ENCODE measurements at places on chromosomes 1 and 21.

DNA sequence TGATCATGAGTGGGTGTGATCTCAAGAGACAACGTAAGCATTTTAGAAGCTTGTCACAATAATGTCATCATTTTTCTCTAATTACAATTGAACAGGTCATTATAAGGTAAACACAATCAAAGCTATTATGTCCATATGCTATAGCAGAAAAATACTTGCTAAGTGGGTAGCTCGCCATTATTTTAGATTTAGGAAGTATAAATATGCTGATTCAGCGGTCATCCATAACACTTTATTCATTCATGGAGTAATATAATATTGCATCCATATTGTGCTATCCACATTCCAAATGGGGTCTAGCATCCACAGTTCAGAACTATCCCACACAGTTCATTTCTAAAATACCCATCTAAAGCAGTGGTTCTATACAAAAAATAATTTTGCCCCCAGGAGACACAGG lies 8.4 kb downstream of the KRTAP15-1 start:
- no peak for DNase-seq

GRCh38 chr1:94790246-94790645 lies 29.9 kb upstream of the SLC44A3 start:
- DNase-seq, result no peak

DNA sequence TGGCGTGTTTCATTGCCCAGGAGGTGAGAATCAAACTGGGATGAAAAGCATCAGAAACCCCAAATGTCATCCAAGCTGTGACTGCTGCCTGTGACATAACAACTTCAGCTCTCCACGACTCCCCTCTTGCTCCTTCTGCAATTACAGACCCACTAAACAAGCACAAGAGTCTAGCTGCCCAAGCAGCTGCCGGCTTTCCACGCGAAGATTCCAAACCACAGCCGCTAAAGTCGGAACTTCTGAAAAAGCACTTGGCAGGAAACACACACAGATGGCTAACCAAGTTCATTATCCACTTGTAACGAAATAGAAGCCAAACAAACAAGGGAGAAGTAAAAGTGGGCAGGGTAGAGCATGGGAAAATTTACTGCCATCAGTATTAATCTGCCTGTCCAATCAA lies 198.1 kb downstream of the SLC35F3 start:
- no peak for DNase-seq

DNA sequence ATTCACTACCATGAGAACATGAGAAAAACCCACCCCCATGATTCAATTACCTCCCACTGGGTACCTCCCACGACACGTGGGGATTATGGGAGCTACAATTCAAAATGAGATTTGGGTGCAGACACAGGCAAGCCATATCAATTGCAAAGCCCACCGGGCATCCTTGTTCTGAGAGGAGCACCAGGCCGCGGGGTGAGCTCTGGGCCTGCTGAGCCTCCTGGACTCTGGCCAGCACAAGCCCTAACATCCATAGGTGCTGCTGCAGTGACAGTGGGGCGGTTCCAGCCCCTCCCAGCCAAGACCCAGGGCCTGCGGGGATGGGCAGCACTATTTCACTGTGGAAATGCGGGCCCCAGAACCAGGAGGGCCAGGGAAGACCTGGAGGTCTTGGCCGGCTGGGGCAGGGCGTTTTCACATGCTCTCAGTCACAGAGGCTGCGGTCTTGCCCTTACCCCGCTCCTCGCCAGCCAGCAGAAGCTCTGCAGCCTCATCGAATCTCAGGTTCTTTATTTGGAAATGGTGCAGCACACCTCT lies 103.8 kb downstream of the PCBP3 start:
- DNase-seq, result no peak

DNA sequence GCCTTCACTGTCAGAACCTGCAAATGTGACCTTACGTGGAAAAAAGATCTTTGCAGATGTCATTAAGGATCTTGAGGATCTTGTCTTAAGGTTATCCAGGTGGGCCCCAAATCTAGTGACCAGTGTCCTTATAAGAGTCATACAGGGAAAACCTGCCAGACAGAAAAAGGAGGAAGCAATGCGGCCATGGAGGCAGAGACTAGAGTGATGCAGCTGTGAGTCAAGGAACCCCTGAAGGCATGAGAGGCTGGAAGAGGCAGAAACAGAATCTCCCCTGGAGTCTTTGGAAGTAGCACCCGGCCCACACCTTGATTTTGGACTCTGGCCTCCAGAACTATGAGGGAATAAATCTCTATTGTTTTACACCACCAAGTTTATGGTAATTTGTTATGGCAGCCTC lies 36.5 kb upstream of the DNASE2B start:
- no peak for DNase-seq

- no peak for DNase-seq
Measured at GRCh38 chr1:89381618-89382017, 17.8 kb downstream of the GBP6 start.

DNA sequence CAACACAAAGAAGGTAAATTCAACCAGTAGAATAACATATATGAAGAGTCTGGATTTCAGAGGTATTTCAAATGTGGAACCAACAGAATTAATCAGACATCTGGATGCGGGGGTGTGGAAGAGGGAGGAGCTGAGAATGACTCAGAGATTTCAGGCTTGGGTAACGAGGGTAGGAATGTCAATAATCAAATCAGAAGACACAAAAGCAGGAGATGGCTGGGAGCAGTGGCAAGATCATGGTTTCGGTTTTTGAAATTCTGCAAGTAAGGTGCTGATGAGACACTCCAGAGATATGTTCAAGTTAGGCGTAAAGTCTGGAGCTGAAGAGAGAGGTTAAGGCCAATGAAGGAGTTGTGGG lies 64.0 kb downstream of the PLPPR5 start:
- no peak for DNase-seq

- DNase-seq, result no peak
Measured at GRCh38 chr1:237033804-237034203, 8.2 kb upstream of the RYR2 start.

- no peak for DNase-seq
Measured at GRCh38 chr1:15626269-15626950, 9.2 kb downstream of the DDI2 start.

- DNase-seq, result no peak
Measured at GRCh38 chr1:163094182-163094581, 25.0 kb downstream of the RGS4 start.

DNA sequence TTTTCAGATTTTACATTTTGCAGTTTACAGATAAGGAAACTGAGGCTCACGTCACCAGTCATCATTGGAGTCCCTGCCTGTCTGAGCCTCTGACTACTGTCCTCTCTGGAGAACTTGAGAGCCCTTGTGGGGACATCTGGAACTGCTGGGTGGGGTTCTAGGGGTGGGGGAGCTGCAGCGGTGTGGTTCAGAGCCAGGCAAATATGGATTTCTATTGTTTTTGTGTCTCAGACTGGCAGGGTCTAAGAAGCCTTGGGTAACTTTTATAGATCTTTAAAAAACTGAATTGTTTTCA lies 46.9 kb downstream of the IER5 start:
- DNase-seq, result no peak

GRCh38 chr1:242544071-242544470 lies 19.6 kb upstream of the PLD5 start:
- DNase-seq, result no peak

DNA sequence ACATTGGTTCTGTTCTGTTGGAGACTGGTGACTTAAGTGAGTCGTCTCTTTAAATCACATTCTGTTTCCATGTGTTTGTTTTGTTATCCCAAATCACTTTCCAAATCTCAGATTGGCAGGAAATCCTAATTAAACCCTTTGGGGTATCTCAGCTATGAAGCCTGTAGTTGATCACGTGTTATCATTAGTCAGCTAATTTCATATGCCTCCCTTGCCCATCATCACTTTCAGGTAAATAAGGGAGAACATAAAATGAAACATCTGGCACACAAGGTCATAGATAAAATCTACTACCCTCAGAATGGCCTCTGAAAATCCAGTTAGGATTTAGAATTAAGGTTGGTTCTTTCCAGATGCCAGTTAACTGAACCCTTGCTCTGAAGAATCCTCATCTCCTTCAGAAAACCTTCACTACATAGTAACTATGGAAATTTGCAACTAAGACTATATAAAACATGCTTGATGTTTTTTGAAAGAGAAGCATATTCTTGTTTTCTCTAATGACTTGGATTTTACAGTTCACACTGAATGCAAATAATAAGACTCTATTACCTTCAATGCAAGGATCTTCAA lies 401.5 kb downstream of the DSCAM start:
- no peak for DNase-seq

DNA sequence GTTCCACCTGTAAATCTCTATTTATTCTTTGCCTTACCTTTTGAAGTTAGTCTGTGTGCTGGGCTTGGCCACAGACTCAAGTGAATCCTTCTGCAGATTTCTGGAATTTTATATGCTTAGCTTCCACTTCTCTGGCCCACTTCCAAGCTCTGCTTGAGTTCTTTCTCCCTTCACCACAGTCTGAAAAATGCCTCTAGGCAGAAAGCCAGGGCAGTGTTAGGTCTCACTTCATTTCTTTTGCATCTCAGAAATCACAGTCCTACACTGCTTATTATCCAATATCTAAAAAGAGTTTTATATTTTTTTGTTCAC lies 48.9 kb downstream of the INKA2 start:
- DNase-seq, result no peak

GRCh38 chr1:5369223-5369622 lies 623.0 kb downstream of the NPHP4 start:
- no peak for DNase-seq

GRCh38 chr1:184366997-184367396 lies 19.8 kb upstream of the C1orf21 start:
- DNase-seq, result no peak

DNA sequence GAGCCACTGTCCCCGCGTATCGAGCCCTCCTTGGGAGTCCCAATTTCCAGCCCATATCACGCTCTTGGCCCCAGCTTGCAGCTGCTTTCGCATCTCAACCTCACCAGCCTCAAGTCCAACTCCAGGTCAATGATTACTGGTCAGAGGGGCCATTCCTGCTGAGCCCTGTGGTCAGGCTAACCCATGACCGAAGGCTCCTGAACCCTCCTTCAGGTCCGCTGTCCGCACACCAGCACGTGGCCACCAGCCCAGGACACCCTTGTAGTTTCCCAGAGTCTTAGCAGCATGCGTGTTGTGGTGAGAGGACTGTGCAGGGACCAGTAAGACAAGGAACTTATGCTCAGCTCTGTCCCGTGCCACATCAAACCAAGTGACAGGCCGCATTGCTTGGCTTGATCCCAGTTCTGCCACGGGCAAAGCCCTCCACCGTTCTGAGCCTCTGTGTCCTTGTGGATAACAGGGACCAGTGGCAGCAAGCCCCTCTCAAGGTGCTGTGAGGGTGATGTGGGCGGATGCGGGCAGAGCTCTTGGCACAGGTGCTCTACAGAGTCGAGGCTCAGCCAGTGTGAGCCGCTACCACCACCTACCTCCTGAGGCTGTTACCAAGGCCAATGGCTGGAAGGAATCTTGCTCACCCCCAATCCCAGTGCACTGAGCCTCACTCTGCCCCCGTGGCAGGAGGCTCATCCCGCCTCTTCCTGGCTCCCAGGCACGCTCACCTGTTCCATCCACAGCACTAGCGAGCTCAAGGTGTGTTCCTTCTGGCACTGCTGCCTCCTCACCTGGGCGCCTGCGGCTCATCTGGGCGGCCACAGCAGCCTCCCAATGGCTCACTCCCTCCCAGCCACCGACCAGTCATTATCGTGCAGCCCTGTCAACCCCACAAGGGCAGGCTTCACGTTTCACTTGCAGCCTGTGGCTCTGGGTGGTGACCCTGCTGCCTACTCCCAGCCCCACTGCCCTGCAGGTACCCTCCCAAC lies 20.4 kb downstream of the KRTAP10-1 start:
- DNase-seq, result no peak

DNA sequence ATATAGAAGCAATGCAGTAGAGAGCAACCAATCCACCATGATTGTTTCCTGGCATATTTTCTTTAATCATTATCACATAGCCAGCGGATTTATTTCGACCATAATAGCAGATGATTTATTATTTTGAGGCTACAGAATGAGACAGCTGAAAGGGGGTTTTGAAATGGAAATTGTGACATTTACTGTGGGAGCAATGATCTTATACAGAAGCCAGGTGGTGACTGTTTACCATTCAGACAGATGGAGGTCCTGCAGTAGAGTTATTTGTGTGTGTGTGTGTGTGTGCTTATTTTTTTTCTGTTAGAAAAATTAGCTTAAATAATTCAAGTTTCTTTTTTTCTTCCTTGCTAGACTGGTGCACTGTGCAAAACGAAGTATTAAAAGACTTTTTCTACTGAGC lies 1784.5 kb downstream of the MRPL39 start:
- DNase-seq, result no peak

GRCh38 chr1:15277447-15277838 lies 30.4 kb downstream of the FHAD1 start:
- DNase-seq, result no peak

Measured in Calu3 (cell line).